Activated T-cell treated with anti-CD3 and anti-CD28 coated beads for 24 hours (primary cell): ENCODE measurements at places on chromosomes 13 and 19.

DNA sequence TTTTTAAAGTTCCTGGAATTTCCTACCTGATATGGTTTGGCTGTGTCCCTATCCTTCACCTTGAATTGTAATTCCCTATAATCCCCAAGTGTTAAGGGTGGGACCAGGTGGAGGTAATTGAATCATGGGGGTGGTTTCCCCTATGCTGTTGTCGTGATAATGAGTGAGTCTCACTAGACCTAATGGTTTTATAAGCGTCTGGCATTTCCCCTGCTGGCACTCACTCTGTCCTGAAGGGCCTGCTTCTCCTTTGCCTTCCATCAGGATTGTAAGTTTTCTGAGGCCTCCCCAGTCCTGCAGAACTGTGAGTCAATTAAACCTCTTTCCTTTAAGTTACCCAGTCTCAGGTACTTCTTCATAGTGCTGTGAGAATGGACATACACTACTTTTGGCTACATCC is 298.7 kb downstream of the HS6ST3 start:
- no peak for DNase-seq

DNA sequence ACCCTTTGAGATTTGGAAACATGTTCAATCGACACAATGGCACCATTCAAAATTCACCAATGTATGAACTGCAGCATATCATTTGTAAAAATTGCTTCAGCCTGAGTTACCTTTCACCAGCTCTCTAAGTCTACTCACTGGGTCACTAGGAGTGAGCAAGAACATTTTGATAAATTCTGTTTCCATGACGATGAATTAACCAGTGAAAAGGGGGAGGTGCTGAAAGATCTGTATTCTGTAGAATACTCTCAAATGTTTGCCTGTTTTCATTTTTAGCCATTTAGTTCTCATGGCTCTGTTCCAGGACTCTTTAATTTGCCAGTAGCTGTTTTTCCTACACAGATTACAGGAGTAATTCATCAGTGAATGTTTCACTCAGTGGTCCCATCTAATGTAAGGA is 883.4 kb downstream of the DIAPH3 start:
- no peak for DNase-seq

DNA sequence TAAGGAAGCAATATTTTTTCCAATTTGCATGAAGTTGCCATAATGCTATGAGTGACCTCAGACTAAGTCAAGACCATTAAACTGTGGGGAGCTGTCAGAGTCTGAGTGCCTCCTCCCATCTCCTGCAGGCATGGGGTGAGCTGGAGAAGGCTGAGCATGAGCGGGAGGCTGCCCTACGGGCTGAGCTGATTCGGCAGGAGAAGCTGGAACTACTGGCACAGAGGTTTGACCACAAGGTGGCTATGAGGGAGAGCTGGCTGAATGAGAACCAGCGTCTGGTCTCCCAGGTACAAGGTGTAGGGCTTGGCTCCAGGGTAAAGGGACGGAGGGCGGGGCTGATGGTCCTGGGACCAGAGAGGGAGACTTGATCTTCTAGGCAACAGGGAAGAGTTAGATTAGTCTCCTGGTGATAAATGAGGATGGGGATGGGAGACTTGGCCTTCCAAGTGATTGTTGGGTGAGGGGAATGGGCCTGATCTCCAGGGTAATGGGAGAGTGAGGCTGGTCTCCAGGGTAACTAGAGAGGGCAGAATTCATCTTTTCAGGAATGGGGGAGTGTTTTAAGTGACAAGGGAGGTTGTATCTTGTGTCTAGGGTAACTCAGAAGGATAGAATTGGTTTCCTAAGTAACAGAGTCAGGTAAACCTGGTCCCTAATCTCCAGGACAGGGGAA is 36.0 kb downstream of the SPTBN4 start:
- DNase-seq, result no peak

DNA sequence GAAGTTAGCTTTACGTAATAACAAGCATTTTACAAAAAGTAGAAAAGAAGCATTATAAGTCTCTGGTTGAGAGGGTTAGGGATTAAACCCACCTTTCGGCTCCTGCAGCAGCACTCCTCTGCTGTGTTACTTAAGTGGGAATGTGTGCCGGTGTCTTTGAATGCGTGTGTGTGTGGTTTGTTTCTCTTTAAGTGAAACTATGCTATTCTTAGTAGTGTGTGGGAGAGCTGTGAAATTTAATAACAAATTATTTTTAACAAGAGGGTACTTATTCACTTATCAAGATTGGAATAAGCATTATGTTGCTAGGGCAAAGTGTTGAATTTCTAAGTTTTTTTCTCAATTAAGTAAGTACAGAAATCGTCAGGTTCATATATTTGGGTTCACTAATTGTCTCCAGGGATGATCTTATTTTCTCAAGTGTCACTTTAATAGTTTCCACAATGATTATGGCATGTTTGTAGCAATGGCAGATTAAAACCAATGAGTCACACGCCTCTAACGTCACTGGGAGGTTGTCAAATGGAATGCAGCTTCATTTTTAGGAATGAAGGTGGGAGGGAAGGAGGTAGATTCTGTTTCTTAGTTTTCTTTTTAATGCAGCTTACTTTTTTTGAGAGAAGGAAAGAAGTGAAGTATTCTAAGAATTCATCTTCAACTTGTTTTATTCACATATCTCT is 151.3 kb downstream of the LMO7 start:
- DNase-seq, result no peak

DNA sequence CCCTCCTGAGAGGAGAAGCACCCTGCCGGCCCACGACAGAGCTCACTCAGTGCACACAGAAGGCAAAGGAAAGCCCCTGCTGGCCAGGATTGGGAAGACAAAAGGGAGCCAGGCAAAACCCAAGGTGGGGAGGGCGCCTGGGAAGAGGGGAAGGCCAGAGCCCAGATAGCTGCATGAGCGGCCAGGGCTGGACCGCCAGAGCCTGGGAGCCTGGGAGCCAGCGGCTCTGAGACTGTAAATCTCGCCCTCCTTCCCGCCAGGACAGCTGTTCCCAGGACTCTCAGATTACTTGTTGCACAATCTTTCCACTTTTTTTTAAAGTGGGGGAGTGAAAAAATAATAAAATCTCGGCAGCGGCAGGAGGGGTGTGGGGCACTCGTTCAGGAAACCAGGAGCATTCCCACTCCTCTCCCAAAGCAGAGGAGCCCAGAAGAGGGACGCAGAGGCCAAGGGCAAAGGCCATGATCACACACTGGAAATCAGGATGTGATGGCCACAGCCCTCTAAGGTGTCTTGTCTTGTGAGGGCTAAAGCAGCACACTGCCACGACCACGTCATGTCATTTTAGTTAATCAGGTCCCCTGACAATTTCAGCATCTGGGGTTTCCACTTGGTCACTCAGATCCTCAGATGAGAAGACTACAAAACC is 19.6 kb upstream of the EPHX3 start:
- no peak for DNase-seq

DNA sequence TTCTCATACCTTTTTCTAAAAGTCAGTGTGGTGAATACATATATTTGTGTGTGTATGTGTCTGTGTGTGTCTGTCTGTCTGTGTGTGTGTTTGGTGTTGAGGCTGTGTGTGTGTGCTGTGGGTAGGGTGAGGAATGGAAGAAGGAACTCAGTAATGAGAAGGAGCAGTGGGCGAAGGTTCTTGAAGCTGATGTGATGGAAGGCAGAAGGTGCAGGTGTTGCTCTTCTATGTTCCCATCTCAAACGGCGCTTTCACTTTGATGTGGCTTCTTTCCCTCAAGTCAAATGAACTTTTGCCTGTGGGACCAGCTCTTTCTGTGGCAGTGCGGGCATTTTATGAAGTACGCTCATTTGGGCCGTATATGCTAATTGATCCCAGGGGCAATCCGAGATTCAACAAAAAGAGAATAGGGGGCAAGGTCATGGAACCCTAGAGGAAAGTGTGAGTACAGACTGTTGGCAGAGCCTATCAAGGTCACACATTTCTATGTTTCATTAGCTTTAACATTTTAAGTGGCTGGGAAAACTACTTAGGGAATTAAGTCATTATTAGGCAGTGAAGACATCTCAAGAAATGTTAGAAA is 15.2 kb downstream of the BIVM start:
- DNase-seq, result no peak

DNA sequence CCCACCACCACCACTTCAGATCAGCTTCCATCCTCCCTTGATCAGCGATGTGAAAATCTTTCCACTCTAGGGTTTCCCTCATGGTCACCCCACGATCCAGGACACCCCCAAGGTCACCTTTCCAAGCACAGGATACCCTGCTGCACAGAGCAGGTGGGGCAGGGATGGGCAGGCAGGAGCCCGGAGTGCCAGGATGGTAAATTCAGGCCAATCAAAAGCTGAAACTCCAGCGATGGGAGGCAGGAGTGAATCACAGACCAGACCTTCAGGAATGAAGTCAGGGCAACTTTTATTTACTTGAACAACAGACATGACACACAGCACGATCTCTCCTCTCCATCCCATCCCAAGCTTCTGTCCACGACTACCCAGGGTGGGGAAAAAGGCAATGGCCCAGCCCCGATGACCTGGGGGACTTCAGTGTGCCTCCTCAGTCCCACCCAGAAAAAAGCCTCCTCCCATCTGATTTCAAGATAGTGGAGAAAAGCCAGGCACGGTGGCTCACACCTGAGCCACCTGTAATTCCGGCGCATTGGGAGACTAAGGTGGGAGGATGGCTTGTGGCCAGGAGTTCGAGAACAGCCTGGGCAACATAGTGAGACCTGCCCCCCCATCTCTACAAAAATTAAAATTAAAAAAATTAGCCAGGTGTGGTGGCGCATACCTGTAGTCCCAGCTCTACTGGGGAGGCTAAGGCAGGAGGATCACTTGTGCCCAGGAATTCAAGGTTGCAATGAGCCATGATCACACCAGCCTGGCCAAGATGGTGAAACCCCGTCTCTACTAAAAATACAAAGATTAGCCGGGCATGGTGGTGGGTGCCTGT is 39.2 kb downstream of the ZSWIM4 start:
- no peak for DNase-seq

DNA sequence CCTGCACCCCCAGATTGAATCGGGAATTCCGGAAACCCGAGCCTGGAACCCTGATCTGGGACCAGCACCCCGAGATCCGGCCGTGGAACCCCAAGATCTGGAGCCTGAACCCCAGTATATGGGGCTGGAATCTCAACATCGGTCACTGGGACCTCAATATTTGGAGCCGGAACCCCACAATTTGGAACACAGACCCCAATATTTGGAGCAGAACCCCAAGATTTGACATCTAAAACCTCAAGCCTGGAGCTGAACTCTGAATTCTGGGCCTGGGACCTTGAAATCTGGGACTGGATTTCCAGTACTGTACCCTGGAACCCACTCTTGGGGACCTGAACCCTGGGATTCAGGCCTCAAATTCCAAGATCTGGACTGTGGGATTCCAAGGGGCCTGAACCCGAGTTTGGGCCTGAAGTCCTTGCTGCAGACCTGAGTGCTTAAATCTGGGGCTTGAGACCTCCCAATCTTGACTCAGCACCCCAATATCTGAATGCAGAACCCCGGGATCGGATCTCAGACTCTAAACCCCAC is 629 bp downstream of the LRFN3 start:
- no peak for DNase-seq

DNA sequence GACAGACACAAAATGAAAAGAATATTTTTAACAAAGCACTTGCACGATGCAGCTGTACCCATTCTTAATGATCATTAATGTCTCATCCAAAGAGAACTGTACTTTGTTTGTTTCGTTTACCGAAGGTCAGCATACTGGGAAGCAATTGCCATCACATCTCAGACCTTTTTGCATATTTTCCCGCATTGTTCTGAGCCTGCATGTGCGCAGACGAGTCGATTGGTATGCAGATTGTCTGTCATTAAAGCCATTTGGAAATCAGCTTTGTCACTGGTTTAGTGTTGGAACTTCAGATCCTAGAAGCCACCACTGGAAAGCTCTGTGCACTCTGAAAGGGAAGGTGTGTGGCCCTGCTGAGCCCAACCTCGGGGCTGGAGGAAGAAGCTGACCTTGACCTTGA is 15.6 kb downstream of the SPACA7 start:
- no peak for DNase-seq

- DNase-seq, result no peak
These were observed 33.9 kb upstream of the SLC7A10 start for GRCh38 chr19:33259539-33259938.

DNA sequence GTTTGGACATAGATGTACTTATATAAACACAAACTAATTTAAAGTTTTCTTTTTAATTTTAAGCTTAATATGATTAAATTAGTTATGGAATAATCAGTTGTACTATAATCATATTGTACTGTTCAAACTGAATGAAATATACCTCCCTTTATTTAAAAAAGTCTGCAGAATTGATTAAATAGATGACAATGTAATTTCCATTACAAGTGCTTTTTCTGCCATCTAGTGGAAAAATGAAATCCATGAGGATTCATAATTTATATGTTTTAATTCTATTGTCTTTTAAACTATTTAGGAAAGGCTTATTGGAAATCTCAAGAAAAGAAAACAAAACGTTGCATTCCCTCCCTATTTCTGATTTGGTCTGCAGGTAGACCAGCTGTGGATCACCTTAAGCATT is 30.9 kb downstream of the MZT1 start:
- DNase-seq, result no peak

DNA sequence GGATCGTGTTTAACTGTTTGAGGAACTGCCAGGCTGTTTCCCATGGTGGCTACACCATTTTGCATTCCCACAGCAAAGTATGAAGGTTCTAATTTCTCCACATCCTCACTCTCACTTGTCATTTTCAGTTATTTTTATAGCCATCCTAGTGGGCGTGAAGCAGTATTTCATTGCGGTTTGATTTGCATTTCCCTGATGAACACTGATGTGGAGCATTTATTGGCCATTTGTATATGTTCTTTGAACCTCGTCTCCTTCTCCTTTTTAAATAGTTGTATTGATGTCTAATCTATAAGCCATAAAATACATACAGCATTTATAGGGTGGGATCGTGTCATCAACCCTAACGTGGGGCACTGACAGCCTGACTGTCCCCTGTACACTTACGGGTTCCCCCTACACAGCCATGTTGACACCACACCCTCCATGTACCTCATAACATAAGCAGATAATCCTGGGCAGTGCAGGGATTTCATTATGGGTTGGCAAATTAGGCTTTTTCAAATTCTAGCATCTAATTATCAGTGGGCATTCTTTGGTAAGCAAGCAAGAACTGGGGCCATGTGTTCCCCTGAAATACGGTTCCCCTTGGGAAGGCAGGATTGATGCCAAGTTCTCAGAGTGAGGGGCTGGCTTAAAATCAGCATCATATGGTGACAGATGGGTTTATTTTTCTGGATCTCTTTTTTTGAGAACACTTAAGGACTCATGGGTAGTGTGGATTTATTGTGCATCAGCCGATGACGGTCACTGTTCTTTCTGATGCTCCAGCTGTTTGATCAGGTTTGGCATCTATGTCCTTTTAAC is 11.6 kb upstream of the ZBTB45 start:
- DNase-seq, result no peak

- DNase-seq, result no peak
These were observed 20.8 kb downstream of the ANKRD10 start for GRCh38 chr13:110894086-110894485.
